COR-L47 (cell line): ENCODE measurements at places on chromosomes 5 and 9.

DNA sequence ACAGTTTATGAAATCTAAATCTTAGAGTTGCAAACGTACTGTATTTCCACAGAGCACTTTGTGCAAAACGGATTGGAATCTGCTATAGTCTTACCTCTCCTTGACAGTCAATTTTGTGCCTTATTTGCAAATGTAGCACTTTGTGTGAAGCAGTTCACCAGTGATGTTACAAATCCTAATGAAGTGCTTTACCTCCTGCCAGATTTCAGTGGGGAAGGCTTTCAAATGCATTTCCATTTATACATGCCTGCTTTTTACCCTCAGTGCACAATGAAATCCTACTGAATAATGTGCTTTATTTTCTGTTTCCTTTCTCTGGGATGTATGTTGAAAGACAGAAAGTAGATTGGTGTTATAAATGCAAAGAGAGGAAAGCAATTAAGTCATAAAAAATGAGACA is 2141.6 kb upstream of the C9orf72 start:
- DNase-seq, result no peak

DNA sequence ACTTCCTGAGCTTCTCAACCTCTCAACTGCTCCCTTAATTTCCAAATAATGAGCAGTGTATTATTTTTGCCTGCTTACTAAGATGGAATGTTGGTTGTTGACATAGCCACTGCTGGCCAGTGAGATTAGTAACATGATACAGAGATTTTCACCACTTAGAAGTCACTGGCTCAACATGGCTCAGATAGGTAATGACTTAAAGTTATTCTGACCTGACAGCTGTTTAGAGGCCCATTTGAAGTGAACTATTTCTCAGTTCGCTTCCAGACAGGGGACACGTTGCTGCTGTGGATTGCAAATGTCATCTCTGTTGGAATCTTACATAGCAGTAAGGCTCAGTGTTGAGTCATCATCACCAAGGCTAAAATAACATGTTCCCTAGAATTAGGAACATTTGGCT is 490.2 kb downstream of the TLE4 start:
- DNase-seq, result no peak

- no peak for DNase-seq
These were observed 25.5 kb upstream of the SLC6A19 start for GRCh38 chr5:1175801-1176472.

DNA sequence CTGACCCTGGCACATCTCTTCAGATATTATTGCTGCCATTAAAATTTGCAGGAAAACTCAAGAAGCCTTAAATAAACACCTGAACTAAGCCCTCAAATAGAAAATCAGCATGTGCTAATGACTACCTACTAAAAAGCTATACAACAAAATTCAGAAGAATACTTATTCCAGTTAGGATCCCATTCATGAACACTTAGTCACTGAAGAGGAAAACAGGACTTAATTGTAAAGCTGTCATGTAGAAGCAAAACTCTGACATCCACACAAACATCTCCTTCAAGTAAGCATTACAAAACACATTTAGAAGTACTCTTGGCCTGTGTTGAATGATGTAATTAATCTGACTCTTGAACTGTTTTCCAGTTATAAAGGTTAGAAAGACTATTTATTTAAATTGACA is 19.9 kb downstream of the ELL2 start:
- DNase-seq, result no peak

- no peak for DNase-seq
These were observed 25.8 kb downstream of the TRPM6 start for GRCh38 chr9:74861773-74862474.

GRCh38 chr5:177475563-177476427 is 2.4 kb upstream of the DBN1 start:
- no peak for DNase-seq

DNA sequence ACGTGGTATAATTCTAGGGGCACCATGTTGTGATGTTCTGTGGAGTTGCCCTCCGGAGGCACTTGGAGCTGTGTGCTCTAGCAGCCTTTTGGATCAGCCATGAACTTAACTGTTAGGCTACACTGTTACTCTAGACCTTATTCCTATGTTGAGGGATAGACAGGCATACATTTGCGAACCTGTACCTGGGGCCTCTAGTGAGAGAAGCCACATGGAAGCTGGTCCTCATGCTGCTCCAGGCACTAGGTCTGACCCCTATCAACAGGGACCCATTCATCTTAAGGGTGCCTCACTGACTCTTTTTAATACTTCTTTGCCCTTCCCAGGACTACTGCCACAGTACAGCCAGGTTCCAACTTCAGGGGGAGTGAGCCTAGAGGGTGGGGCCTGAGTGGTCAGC is 594.8 kb downstream of the RAB3C start:
- DNase-seq, result no peak

- no peak for DNase-seq
These were observed 489.1 kb downstream of the KCTD16 start for GRCh38 chr5:144659634-144660227.

DNA sequence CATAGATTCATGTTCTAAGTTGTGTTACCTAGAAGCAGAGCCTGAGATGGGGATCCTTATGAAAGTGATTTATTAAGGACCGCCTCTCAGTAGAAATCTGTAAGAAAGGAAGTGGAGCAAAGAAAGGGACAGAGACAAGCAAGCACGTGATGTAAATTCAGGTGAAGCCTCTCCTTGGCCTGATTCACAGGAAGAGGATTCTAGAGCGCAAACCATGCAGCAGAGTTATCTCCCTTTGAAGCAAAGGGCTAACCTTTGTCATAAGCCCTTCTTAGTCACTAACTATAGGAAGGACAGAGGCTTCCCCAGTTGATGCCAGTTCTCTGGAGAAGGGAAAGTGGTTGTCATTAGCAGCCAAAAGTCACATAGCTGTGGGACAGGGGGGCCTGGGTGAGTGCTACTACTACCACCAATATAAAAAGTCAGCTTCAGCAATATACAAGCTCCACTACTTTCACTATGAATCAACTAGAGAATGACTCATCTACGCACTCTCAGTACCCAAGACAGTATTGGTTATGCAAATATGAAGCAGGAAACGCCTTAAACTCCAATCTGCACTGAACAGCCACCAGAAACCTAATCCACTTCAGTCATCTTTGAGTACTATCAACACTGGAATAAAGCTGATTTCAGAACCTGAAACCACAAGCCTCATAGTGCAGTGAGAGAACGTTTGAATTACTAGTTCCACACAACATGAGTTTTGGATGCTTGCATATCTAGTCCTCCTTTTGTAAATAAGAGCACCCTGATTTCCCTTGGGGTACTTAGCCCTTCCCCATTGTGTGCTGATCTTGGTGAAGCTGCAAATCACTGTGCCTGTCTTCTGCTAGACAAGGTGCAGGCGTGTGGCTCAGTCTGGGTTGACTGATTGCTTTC is 162.7 kb downstream of the ZNF608 start:
- DNase-seq, result no peak

- no peak for DNase-seq
These were observed 36.7 kb downstream of the RFK start for GRCh38 chr9:76357555-76357954.

GRCh38 chr5:57231607-57232006 is 57.7 kb downstream of the GPBP1 start:
- no peak for DNase-seq

GRCh38 chr9:130421802-130422276 is 22.9 kb upstream of the ASS1 start:
- peak; percentile 79 for DNase-seq

DNA sequence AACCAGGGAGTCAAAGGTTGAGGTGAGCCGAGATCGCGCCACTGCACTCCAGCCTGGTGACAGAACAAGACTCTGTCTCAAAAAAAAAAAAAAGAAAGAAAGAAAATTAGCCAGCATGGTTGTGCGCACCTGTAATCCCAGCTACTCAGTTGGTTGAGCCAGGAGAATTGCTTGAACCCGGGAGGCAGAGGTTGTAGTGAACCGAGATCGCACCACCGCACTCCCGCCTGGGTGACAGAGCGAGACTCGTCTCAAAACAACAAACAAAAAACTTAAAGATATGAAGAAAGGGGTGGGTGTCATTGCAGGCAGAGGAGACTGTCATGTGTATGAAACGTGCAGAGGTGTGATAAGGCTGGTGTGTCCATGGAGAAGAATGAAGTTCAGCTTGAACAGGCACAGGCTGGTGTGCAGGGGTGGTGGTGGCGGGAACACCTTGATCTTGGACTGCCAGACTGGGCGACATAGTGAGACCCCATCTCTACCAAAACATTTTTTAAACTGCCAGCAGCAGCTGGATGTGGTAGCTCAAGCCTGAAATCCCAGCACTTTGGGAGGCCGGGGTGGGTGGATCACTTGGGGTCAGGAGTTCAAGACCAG is 69.6 kb downstream of the UGCG start:
- no peak for DNase-seq

DNA sequence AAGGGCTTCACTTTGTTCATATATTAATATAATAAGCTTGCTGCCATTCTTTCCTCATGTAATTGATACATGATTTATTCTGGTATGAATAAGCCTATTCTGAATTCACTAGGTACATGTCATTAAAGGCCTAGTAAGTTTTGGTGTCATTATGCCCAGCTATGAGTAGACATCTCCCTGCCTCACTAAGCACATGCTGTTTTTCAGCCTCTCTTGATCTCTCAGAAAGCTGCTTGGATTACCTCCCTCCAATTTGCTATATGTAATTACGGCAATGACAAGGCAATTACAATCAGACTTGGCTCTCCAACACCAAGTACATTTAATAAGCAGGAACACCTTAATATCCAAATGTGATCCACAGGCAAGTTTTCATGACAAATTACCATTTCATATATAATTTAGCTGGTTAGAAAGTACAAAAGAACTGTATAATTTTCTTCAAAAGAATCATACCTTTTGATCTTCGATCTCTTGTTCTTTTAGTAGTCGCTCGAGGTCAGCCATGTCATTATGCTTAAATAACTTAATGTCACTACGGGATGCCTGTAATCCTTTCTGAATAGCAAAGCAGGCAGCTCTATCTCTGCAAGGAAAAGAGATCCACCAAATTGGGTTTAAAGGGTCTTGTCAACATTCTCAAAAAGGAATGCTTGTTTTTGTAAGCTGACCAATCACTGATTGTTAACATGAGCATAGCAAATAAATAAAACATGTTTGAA is 56.3 kb downstream of the SPTLC1 start:
- no peak for DNase-seq

- DNase-seq, result no peak
These were observed 802.4 kb upstream of the ACO1 start for GRCh38 chr9:31582071-31582470.

- peak; percentile 45 for DNase-seq
These were observed 55.9 kb upstream of the SLCO6A1 start for GRCh38 chr5:102554728-102555127.

DNA sequence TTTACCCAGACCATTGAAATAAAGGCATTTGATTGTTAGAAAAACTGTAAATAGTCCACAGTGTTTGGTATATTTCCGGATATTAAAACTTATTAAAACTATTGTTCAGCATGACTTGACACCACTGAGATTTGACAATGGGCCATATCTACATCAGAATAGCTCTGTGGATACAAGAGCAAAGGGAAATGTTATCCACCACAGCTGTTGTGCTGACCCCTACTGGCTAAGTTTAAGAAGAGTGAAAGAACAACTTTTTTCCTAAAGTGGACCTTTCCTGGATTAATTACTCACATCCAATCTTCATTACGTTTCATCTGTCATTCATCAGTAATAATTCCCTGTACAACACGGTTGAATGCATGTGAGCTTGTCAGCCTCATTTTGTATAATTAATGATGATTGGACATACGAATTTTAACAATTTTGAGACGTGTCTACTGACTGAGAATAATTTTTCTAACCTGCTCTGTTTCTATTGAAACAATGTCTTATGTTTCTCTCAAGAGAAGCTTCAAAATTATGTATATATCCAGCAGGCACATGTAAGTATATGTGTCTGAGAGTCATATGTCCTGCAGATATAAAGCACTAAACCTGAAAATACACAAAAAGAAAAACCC is 1952.6 kb downstream of the MAT2B start:
- no peak for DNase-seq

GRCh38 chr9:33381231-33381791 is 21.1 kb downstream of the AQP7 start:
- no peak for DNase-seq

- no peak for DNase-seq
These were observed 122.4 kb upstream of the SLC12A2 start for GRCh38 chr5:127961006-127961762.

DNA sequence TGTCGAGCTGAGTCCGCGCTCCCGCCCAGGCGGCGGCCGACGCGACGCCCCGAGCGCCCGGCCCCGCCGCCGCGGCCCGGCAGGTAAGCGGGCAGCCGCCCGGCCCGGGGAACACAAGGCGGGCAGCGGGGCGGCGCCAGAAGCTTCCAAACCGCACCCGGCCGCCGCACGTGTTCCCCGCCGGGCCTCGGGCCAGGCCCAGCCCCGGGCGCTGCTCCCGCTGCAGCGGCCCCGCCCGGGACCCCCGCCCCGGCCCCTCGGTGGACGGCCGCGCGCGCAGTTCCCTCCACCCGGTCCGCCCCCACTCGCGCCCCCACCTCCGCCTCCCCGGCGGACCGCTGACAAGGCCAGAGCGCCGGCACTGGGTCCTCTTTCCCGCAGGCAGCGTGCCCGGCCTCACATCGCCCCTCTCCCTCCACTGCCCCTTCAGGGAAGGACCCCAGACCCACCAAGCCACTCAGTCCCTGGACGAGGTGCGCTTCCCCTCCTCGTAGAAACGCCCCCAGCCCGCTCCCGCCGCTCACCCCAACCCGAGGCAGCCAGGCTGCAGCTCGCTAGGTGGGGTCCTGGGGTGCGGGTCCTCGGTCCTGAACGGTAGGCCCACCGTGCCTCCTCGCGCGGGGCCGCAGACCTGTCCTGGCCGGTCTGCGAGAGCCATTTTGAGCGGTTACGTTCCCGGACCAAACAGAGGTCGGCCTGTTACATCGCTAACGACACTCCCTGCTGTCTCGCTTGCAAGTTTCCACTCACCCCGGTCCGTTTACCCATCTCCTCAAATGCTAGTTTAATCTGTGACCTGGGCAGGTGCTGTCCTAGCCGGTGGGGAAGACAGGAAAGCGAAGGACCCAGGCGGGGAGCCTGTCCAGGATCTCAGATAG is 475 bp downstream of the WDR5 start:
- DNase-seq, result no peak

DNA sequence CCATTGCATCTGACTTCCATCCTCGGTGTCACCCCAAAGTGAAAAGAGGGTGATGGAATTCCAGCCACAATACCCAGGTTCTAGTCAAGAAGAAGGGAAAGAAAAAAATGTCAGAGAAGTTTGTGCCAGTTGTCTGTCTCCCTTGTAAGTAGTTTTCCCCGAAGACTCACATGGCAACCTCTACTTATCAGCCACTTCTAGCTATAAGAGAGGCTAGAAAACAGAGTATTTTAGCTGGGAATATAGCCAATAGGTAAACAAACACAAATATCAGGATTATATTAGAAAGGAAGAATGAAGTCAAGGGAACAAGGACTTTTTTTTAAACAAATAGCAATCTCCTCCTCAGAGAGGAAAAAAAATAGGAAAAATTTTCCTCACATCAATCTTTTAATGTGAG is 12.2 kb upstream of the ISL1 start:
- no peak for DNase-seq

GRCh38 chr5:57432876-57433275 is 49.7 kb downstream of the ACTBL2 start:
- DNase-seq, result no peak

GRCh38 chr9:125747765-125748445 is 732 bp downstream of the PBX3 start:
- DNase-seq, result no peak
